ENCODE measurements at places on chromosomes 13 and 19.

- no peak for DNase-seq
These were observed 27.6 kb downstream of the ARL11 start for GRCh38 chr13:49655906-49656305.

- no peak for DNase-seq
These were observed 44.9 kb upstream of the ZNF91 start for GRCh38 chr19:23440207-23440606.

DNA sequence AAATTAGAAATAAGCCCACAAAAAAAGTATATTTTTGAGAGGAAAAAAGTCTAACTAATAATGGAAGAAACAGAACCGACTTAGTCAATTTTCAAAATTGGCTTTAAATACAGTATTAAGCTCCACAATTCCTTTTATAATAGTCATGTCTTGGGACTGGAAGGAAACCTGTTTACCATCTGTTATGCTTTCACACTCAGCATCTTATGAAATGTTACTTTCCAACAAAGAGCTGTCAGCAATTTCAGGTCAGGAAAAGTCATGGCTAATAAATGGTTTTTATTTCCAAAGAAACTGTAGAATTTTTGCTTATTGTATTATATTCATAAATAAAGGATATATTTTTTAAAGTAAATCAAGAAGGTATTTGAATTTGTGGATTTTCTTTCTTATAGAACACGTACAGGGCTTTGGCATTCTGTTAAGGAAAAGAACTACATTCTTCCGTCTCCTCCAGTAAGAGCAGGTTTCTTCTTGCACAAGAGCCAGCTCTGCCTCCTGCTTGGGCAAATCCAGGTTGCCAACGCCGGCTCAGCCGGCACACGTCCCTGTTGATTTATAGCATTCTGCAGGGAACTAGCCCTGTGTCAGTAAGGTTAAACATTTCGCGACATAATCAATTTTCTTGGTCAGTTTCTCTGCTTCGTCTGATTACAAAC lies 52.9 kb upstream of the GPR12 start:
- DNase-seq, result no peak

DNA sequence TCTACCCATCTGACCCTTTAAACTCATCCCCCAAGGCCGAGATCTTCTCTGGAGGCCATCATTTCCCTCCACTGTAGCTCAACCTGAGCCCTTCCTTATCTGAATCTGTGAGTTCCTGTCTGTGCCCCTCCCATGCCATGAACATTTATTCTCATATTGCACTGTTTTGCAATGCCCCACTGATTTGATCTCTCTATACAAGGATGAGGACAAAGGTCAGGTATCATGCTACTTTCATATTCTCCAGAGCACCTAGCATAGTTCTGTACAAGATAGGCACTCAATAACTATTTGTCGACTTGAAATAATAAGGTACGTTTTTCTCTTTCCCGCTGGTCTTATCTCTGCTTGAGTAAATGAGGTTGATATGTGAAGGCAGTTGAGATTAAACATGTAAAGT lies 135.5 kb downstream of the KLF5 start:
- DNase-seq, result no peak

- DNase-seq, result no peak
These were observed 7.8 kb downstream of the CIC start for GRCh38 chr19:42276821-42277220.

GRCh38 chr19:39768786-39769185 lies 9.9 kb upstream of the LEUTX start:
- no peak for DNase-seq

GRCh38 chr19:16376241-16376640 lies 51.6 kb downstream of the KLF2 start:
- no peak for DNase-seq

- no peak for DNase-seq
These were observed 21.7 kb upstream of the KCTD4 start for GRCh38 chr13:45222516-45222915.

- DNase-seq, result no peak
These were observed 172.9 kb downstream of the UGGT2 start for GRCh38 chr13:95880331-95880730.

- DNase-seq, result no peak
These were observed 11.3 kb downstream of the MAST3 start for GRCh38 chr19:18108897-18109296.

DNA sequence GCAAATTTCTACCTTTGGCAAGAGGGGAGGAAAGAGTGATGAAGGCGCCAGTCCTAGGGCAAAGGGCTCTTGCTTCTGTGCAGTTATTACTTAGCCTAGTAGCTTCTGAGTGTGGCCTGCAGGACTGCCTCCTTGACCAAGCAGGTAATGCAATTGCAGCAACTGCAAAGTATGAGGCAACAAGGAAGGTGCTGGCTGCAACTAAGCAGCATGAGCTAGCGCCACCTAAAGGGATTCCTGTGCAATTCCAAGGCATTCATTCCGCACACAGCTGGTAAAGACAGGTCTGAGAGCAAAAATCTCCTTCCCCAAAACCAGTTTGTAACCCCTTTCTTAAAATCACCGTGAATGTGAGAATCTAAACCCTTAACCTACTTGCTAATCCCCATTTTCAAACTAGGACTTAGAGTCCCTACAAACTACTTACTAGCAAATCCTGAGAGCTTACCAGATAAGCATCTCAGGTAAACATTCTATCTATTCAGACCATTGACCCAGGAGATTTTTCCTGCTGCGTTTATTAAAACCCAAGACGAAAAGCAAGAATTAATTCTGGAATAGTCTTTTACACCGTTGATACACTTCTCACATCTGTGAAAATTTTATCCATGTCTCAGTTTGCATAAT lies 62.9 kb downstream of the DCT start:
- no peak for DNase-seq

DNA sequence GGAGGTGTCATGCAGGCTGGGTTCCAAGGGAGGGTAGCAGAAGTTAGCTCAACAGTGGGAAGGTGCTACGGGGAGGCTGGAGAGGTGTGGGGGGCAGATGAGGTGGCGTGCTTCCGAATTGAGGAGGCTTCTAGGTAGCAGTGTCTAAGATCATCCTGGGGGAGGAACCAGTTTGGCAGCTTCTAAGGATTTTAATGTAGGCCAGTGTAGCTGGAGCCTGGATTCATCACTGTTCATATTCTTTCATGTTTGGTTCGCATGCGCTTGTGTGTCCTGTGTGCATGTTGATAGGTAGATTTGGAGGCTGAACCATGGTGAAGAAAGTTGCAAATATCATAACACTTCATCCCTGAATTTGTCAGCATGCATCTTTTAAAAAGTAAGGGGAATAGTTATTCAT lies 86.7 kb downstream of the GPR12 start:
- no peak for DNase-seq

GRCh38 chr13:77235456-77236022 lies 91.4 kb downstream of the MYCBP2 start:
- DNase-seq, result no peak

- no peak for DNase-seq
These were observed at the start of gene SLC44A2 for GRCh38 chr19:10625003-10625761. Gene SLC44A2, plus strand, starts transcription at chr19:10625553. Its CDS starts 81 bp downstream, at chr19:10625634.
